ENCODE measurements at places on chromosomes 11 and 22. TPM values are rescaled to one million over a fixed set of nuclear protein-coding genes. Genes with fewer than 3 reads are reported as not detected.
A peak's percentile ranks its signal among the peaks of the same experiment; 100 is the strongest.

The NECTIN1 gene
- not detected for total RNA-seq

DNA sequence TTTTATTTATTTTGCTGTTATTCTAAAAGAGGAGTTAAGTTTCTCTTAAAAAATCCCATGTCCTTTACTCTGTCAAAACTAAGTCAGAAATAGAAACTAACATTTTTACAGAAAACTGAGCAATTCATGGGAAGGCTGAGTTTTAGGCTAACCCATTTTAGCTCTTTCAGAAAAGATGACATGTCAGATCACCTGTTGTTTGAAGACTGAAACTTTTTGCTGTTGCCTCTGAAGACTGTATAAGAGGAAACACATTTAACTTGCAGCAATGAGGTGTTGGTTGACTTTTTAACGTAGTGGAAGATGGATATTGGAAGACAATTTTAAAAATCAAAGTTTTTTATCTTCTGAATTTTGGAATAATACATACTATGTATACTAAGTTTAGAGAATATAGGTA, 115.4 kb downstream of the METTL15 start:
- H3K4me3 ChIP-seq: no peak overlapping the region
- no peaks in the 10 kb centered on the region for H3K27me3 ChIP-seq
- DNase-seq: no peak
- H3K4me1 ChIP-seq: peaks cover 8% of the 10 kb centered on the region
- H3K27ac ChIP-seq: no peak overlapping the region
- H3K36me3 ChIP-seq: peaks cover 5% of the 10 kb centered on the region

DNA sequence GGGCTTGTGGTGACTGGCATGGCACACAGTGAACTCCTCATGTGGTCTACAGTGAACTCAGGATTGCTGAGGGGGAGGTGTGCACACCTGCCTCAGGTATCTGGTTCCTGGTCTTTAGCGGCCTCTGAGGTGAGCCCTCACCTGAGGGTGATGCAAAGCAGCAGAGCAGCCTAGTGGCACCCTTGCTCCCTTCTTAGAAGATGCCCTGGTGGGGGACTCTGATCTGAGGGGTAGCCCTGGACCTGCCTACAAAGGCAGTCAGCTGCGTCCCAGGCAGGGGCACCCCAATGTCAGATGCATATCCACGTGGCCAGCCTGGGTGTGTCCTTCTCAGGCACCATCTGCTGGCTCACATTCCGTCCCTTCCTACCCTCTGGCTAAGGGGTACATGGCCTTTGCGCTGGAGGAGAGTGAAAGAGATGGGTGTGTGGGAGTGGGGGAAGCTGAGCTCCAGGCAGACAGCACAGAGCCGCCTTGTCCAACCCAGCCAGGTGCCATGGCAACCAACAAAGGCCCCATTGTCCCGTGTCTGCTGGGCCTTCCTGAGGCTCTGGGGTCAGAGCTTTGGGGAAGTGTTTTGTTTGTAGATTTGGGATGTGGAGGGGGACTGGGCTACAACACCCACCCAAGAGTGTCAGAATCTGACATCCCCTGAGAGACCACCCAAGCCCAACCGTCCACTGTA, 5.8 kb downstream of the PLEKHB1 start:
- DNase-seq: no peak
- no peak overlapping the region for H3K4me3 ChIP-seq

DNA sequence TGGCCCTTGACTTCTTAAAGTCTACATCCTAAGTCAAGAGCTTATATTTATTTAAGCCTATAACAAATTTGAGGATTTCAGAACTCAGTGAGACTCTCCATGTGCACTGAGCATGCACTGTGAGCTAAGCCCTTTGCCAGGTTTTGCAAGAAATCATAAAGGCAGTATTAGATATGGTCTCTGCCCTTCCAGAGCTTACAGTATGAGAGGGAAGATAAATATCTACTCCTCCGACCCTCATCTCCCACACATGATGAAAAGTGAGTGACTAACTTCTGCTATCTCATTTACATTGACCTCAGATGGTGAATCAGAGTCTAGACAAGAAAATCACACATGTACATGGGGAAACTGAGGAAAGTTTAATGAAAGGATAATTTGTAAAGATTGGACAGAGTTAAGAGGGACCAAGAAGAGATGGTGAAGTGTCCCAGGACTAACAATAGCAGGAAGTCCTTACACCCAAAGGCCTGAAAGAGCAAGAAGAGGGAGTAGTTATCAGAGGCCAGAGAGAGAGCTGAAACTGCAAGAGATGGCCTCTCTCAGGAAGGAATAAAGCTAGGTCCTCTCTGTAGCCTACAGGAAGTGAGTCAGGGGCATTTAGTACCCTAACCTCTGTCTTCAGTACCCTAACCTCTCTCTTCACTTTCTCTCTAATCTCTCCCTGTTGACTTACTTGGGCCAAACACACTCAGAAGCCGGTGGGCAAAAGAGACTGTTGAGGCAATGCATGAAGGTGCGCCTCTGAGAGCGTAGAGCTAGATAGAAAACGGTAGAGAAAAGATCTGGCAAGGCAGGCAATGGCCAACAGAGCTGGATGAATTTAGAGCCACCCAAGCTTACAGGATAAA, 23.0 kb upstream of the BLID start:
- no peak overlapping the region for H3K27ac ChIP-seq
- no peak overlapping the region for H3K4me3 ChIP-seq
- H3K4me1 ChIP-seq: no peaks in the 10 kb centered on the region

The CEP164 gene
- total RNA-seq: 13.3 TPM

- no peak for DNase-seq
- no peak overlapping the region for H3K27ac ChIP-seq
- no peaks in the 10 kb centered on the region for H3K27me3 ChIP-seq
These were observed 23.3 kb upstream of the SERPIND1 start for GRCh38 chr22:20750461-20751184.

The ELF5 gene
- total RNA-seq: not detected

DNA sequence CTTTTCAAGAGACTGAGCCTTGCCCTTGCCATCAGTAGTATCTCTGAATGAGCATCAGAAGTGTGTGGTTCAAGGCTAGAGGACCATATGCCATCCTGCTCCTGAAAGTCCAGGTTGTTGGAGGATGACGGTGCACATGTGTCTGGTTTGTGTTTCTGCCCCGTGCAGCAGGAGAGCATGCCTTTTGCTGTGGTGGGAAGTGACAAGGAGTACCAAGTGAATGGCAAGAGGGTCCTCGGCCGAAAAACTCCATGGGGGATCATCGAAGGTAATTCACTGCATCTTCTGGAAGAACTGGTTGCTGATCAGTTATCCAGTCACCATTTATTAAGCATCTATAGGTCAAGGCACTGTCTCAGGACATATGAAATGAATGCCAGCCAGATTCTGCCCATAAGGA, 6.1 kb upstream of the WBP2NL start:
- no peak for DNase-seq
- no peaks in the 10 kb centered on the region for H3K36me3 ChIP-seq
- no peaks in the 10 kb centered on the region for H3K4me1 ChIP-seq
- no peaks in the 10 kb centered on the region for H3K27me3 ChIP-seq
- H3K27ac ChIP-seq: no peak overlapping the region

The MRGPRE gene
- total RNA-seq: not detected

GRCh38 chr11:45031912-45032519, 81.3 kb upstream of the TP53I11 start:
- no peaks in the 10 kb centered on the region for H3K36me3 ChIP-seq
- H3K27ac ChIP-seq: peak overlapping the region; percentile 99

The TSPAN32 gene
- total RNA-seq: not detected

- peaks cover 33% of the 10 kb centered on the region for H3K36me3 ChIP-seq
- no peak overlapping the region for H3K27ac ChIP-seq
- DNase-seq: no peak
- no peak overlapping the region for H3K4me3 ChIP-seq
- H3K27me3 ChIP-seq: no peaks in the 10 kb centered on the region
- no peaks in the 10 kb centered on the region for H3K4me1 ChIP-seq
These were observed 11.7 kb downstream of the EIF3L start for GRCh38 chr22:37860796-37861421.

The C11orf21 gene
- total RNA-seq: not detected

GRCh38 chr11:13026722-13027121, 17.6 kb downstream of the RASSF10 start:
- DNase-seq: no peak
- H3K4me1 ChIP-seq: no peaks in the 10 kb centered on the region
- H3K27ac ChIP-seq: no peak overlapping the region
- H3K27me3 ChIP-seq: no peaks in the 10 kb centered on the region
- no peaks in the 10 kb centered on the region for H3K36me3 ChIP-seq

GRCh38 chr22:29788339-29789279, 21.4 kb downstream of the UQCR10 start:
- H3K36me3 ChIP-seq: no peaks in the 10 kb centered on the region
- no peak for DNase-seq
- no peaks in the 10 kb centered on the region for H3K27me3 ChIP-seq
- H3K27ac ChIP-seq: no peak overlapping the region

The AIFM3 gene
- not detected for total RNA-seq

The MS4A7 gene
- total RNA-seq: 12.1 TPM

DNA sequence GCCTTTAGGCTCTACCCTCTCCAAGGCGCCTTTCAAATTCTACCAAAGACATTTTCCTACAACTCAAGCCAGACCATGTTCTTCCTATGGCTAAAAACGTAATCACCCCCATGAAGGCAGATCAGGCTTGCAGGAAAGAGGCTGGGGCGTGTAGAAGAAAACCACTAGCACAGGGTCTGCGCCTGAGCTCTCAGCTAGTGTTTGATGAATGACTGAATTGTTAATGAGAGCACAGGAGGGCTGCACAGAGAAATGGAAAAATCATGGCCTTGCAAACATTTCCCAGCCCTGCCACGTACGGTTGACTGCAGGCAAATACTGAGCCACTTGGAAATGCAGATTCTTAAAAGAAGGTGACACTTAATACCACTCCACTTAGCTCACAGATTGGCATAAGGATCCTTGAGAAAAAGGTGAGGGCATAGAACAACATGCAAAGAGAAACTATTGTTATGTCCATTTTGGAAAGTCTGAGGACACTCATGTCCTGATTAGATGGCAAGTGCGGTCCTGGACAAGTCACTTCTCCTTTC, 148.6 kb downstream of the NXPE2 start:
- no peak overlapping the region for H3K4me3 ChIP-seq
- H3K4me1 ChIP-seq: peaks cover 32% of the 10 kb centered on the region
- no peaks in the 10 kb centered on the region for H3K27me3 ChIP-seq
- no peak overlapping the region for H3K27ac ChIP-seq
- DNase-seq: no peak
- H3K36me3 ChIP-seq: no peaks in the 10 kb centered on the region

The KRTAP5-10 gene
- total RNA-seq: not detected

- peak; percentile 45 for DNase-seq
- no peaks in the 10 kb centered on the region for H3K27me3 ChIP-seq
- H3K27ac ChIP-seq: no peak overlapping the region
- H3K36me3 ChIP-seq: no peaks in the 10 kb centered on the region
- H3K4me1 ChIP-seq: peaks cover 10% of the 10 kb centered on the region
These were observed 7.5 kb downstream of the CRYBB1 start for GRCh38 chr22:26610072-26610958.

DNA sequence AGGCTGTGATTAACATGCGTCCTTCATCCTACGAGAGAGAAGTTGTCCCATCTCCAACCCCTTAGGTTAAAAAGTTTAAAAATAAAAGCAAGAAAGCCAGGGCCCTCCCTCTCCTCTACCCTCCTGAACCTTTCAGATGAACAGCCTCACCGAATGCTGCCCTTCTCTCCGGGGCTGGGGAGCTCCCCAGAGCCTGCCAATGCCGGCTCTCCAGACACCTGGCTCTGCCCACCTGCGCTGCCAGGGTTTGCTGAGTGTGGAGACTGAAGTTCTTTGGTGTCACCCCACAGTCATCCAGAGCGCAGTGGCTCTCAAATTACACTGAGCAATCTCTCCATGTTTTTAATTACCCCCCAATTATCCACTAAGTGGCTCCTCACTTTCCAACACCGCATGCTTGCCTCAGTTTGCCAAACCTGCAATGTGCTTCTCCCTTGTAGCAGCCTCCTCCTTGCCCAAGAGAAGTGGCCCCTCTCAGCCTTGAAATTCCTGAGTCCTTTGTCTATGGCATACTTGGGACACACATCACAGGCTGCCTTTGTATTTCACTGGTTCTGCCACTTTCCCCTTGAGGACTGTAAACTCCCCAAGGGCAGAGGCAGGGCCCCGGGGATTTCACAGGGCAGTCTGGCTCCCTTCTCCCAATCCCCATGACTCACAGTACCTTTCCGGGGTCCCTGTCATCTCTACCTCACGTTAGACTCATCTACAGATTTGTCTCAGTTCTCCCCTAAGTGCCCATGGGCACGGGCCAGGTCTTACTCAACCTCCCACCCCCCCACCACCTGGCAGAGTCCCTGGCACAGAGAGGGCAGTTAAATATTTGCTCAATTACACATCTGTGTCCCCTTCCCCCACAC, 2.0 kb downstream of the MYH9 start:
- peak overlapping the region; percentile 94 for H3K27ac ChIP-seq
- DNase-seq: peak; percentile 67
- no peaks in the 10 kb centered on the region for H3K36me3 ChIP-seq
- peak overlapping the region; percentile 79 for H3K4me3 ChIP-seq

DNA sequence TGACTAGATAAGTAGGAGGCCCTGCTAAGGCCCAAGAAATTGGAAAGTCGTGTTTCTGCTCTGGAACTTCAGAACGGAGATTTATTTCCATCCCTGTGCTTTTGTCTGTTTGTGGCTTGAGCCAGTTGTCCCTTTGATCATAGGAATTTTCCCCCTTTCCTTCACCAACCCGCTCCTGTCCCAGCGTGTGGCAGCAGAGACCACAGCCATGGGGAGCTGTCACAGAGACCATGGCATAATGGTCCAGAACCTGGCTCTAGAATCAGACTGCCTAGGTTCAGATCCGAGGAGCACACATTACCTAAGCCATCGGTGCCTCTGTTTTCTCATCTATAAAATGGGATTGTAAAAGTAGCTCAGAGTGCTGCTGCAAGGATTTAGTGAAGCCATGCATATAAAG, 128.1 kb downstream of the GALNT18 start:
- no peaks in the 10 kb centered on the region for H3K4me1 ChIP-seq
- no peaks in the 10 kb centered on the region for H3K27me3 ChIP-seq
- no peak for DNase-seq

The OTOG gene
- not detected for total RNA-seq

- H3K4me1 ChIP-seq: peaks cover 32% of the 10 kb centered on the region
- peak; percentile 90 for DNase-seq
- no peaks in the 10 kb centered on the region for H3K36me3 ChIP-seq
- peak overlapping the region; percentile 72 for H3K27ac ChIP-seq
These were observed 9.8 kb upstream of the TAGLN start for GRCh38 chr11:117189191-117189940.

- no peak overlapping the region for H3K27ac ChIP-seq
- no peaks in the 10 kb centered on the region for H3K4me1 ChIP-seq
- DNase-seq: no peak
- H3K36me3 ChIP-seq: no peaks in the 10 kb centered on the region
These were observed 13.1 kb upstream of the ABCC8 start for GRCh38 chr11:17489751-17490150.

- peaks cover 21% of the 10 kb centered on the region for H3K4me1 ChIP-seq
- no peak overlapping the region for H3K4me3 ChIP-seq
- DNase-seq: no peak
- no peaks in the 10 kb centered on the region for H3K36me3 ChIP-seq
- H3K27ac ChIP-seq: no peak overlapping the region
These were observed 16.7 kb downstream of the TAB1 start for GRCh38 chr22:39416319-39416718.

The DEUP1 gene
- not detected for total RNA-seq

The NAALADL1 gene
- total RNA-seq: not detected

- peak; percentile 7 for DNase-seq
- no peak overlapping the region for H3K4me3 ChIP-seq
- H3K27ac ChIP-seq: no peak overlapping the region
These were observed 87.2 kb downstream of the PDHX start for GRCh38 chr11:35003658-35004057.
